ENCODE measurements at places on chromosomes 4 and X.

- DNase-seq = no peak
These were observed 30.1 kb upstream of the MXD4 start for GRCh38 chr4:2291705-2292645.

GRCh38 chrX:11640089-11640488 is 25.6 kb downstream of the ARHGAP6 start:
- no peak for DNase-seq

DNA sequence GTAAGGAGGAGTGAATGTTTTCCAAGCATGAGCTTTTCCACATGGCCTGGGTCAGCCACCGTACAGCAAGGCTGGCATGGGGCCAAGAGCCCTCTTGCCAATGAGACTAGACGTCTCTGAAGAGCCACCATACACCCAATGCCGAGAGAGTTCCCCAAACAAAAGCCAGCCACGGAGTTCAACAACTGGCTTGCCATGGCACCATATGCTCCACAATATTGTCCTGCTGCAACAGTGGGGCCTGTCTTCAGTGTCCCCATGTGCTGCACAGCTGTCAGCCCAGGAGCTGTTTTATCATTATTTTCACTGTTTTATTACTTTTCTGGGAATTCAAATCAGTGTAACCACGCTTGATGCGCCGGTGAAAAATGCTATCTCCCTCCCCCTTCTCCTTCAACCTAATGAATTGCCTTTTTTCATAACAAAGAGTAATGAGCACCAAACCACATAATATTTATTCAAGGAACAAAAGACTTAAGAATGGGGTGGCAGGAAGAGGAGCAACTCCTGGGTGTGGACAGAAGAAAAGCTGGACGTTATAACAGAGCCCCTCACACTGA is 18.4 kb downstream of the MAML3 start:
- DNase-seq = no peak

GRCh38 chr4:17010426-17011087 is 112.1 kb upstream of the LDB2 start:
- no peak for DNase-seq

DNA sequence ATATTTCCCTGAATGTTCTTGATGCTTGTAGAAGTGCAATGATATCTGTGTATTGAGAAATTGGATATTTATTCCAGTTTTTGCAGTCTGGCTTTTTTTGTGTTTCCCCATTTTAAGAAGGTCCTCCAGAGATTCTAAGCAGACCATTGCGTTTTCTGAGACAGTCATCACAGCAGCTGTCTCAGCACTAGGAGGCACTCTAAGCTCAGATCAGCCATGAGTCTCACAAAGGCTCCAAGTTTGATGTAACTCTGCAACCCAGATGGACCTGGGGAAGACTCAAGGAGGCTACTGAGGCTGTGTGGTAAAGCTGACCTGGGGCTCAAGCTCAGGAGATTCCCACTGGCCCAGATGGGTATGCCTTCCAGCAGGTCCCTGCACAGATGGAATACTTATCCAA is 89.3 kb upstream of the CYLC1 start:
- no peak for DNase-seq

DNA sequence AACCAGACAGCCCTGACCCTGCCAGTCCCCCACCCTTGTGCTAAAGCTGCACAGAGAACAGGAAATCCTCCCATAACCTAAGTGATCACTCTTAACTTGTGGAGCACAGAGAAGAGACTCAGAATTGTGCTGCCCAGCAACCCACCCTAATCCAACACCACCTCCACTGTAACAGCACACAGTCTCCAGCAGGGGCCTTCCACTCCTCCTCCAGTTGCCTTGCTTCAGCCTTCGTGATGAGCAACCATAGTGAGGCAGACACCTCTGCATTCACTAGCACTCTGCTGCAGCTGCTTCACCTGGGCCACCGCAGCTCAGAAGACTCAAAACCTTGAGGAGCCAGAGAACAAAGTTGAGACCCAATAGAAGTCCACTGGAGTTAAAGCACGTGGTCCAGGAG is 7.9 kb upstream of the UGT2B4 start:
- DNase-seq = no peak

- DNase-seq = no peak
These were observed 38.2 kb downstream of the C4orf50 start for GRCh38 chr4:5979981-5980380.

DNA sequence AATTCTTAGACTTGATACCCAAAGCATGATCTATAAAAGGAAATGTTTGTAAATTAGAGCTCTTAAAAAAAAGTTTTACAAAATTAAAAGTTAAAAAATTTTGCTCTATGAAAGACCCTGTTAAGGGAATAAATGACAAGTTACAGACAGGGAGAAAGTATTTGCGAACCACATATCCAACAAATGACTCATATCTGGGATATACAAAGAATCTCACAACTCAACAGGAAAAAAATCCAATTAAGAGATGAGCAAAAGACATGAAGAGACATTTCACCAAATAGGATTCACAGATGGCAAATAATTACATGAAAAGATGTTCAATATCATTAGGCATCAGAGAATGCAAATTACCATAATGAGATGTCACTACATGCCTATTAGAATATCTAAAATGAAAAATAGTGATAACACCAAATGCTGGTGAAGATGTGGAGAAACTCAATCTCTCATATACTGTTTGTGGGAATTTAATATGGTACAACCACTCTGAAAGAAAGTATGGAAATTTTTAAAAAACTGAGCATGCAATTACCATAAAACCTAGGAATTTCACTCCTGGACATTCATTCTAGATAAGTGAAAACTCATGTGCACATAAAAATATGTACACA is 100.8 kb upstream of the EOLA2 start:
- DNase-seq = no peak

DNA sequence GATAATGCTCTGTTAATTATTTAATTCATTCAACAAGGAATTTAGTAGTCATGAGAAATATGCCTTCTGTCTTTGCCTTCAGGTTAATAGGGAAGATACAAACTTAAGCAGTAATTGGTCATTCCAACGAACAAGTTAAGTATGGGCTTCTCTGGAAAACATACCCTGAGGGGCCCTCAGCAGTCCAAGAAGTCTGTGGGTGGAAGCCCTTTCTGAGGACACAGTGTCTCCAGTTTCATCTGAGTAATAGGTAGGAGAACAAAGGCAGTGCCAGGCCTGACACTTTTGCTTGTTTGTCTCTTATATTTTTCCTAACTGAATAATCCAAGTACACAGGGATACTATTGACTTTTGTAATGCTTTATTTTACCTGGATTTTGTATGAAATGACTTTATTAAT is 262.5 kb downstream of the FBXW7 start:
- DNase-seq = no peak

DNA sequence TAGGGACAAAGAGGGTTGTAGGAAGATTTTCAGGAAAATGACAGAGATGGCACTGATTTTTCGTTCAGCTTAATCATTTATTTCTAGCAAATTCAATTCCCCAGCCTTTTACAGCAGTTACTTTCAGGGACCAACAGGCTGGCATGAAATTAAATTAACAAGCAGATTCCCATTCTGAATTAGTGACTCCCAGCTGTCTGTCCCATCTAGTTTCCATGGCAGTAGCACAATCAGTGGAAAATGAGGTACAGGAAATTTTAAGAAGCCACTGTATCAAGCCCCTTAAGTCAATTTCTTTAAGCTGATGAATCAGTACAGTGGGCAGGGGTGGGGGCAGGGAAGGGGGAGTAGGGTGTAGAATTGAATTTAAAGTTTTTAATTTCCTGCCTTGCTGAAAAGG is 121.1 kb upstream of the TEX13C start:
- no peak for DNase-seq

GRCh38 chr4:2179717-2180116 is 62.2 kb downstream of the HAUS3 start:
- DNase-seq = no peak

GRCh38 chrX:10483191-10483831 is 137.1 kb downstream of the MID1 start:
- no peak for DNase-seq

- DNase-seq = no peak
These were observed 1.9 kb downstream of the ENPP6 start for GRCh38 chr4:184215709-184216328.

DNA sequence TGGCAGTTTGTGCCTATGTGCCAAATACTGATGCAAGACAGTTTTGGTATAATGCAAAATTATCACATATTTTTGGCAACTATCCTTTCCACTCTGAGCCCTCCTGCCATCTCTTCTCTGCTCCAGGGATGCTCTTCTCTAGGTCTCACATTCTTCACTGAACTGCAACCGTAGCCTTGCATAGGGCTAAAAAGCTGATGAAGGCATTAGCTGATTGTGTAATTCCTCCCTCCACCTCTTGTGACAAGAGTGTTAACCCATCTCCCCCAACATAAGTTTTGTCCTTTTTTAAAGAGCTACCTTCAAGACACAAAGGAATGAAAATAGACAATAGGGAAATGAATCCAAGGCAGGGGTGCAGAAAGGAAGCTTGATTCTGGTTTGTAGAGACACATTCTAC is 33.1 kb upstream of the ANK2 start:
- DNase-seq = no peak

- DNase-seq = no peak
These were observed 100.7 kb downstream of the PDGFC start for GRCh38 chr4:156870861-156871260.

- no peak for DNase-seq
These were observed 39.4 kb downstream of the ZBTB49 start for GRCh38 chr4:4329496-4329895.

DNA sequence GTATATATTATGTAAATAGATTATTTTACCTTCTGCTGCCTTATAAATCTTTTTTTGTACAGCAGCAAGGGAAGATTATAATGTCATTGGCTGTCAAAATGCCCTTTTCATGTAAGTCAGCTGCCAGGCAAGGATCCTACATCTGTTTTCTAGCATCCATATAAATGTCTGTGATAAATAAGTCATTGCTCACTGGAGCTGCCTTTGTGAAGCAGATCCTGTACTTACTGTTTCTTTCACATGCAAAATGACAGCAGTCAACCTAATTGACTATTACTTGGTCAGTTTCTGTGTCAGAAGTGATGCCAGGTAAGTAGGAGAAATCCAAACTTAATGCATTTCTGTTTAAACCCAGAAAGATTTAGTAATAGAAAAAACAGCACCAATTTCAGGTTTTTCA is 620.7 kb downstream of the RPA4 start:
- DNase-seq = no peak

DNA sequence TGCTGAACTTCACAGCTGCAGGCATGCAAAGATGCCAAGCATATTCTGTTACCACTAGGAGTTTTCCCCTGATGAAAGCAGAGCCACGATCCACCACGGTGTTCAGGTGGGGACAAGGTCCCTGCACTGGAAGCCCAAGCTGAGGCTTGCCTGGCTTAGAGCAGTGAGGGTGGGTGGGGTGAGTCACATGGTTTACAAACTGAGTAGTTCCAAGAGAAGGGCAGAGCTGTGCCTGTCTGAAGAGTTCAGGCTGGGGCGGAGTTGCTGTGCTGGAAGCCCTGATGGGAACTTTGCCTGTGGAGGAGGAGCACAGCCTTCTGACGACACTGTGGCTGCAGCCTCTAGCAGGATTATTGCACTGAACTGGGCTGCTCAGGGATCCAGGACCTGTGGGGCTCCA is 45.5 kb downstream of the FAM9B start:
- peak; percentile 24 for DNase-seq

DNA sequence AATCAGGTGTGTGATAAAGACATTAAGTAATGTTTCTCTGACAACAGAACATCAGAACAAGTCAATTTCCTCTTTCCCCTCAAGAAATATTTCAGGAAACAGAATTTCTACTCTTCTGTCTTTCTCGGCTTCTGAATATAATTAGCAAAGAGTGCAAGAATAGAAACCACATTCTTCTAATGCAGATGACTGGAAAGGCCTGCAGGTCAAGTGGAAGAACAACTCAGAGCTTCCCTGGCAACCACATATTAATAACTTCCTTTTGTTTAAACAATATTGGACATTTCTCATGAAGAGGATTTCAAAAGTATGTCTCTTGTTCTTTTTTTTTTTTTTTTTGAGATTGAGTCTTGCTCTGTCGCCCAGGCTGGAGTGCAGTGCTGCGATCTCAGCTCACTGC is 225.5 kb downstream of the PARM1 start:
- no peak for DNase-seq

DNA sequence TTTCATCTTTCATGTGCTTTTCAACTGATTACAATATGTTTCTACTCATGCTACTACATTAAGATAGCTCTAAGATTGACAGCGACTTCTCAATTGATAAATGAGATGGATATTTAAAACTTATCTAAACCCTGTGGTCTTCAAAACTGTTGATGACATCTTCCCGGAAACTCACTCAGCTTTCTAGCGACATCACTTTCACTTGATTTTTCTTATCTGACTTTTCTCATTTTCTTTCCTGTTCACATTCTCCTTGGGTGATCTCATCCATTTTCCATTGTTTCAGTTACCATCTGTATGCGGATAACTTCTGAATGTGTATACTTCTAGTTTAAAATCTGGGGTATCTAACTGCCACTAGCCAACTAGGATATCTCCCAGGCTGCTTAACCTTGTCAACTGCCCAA is 3.1 kb downstream of the POLR2B start:
- DNase-seq = no peak

- no peak for DNase-seq
These were observed 7.0 kb downstream of the ACOT9 start for GRCh38 chrX:23736030-23736429.

GRCh38 chr4:119139311-119139710 is 3.7 kb downstream of the MYOZ2 start:
- DNase-seq = no peak

- DNase-seq = no peak
These were observed 124.5 kb upstream of the NOCT start for GRCh38 chr4:138890891-138891570.

DNA sequence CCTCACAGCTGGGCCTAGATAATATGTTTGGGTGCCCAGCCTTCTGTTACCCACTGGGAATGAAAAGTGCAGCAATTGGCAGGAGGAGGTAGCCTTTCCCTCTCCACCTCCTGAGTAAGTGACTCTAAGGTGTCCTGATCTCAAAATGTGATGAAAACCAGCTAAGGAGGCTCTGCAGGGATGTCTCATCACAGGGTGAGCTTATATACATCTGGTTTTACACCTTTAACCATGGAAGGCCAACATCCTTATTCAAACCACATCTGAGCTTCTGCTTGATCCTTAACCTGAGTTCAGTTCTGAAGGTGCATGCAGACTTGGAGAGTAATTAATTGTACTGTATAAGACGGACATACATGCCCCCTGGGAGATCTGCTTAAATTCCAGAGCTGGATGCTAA is 53.7 kb downstream of the HOPX start:
- DNase-seq = no peak

DNA sequence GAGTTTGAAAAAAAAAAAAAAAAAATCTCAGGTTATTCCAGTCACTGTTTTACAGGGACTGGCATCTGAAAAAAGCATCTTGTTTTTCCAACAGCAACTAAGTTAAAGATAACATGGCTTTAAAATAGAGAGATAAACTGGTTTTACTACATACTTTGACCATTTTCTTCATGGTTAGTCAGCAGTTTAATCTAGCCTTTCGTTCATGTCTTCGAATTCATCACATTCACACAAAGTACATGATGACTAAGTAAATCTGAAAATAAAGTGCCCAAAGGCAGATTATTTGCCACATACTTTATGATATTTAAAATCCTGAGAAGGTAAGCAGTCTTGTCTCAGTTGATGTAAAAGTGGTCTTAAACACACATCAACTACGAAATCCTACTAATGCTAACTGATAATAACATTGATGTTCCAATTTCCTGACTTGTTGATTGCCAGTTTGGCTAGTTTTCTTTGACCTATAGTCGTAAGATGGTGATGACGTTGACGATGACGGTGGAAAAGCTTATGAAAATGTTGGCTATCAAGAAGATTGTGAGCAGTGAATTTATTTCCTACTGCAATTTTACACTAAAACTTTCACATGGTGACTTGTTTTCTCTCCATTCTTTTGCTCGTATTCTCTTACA is 540.5 kb upstream of the BOD1L1 start:
- no peak for DNase-seq

- no peak for DNase-seq
These were observed 105.8 kb upstream of the MAGEB18 start for GRCh38 chrX:26032111-26032912.
